ENCODE measurements at places on chromosomes 3 and 15. TPM values are rescaled to one million over a fixed set of nuclear protein-coding genes. Genes with fewer than 3 reads are reported as not detected.

ZNF662 gene
- not detected for total RNA-seq

UQCC5 gene
- total RNA-seq, result 69.5 TPM

LRRC3B gene
- total RNA-seq, result not detected

CTSH gene
- 46.4 TPM for total RNA-seq

OPA1 gene
- 29.5 TPM for total RNA-seq

SMAD6 gene
- total RNA-seq, result 26.9 TPM

PCLAF gene
- total RNA-seq, result 270 TPM

B3GALNT1 gene
- 0.08 TPM for total RNA-seq

CPN2 gene
- not detected for total RNA-seq

SAMMSON gene
- not detected for total RNA-seq

PDIA3 gene
- 366 TPM for total RNA-seq

AMIGO3 gene
- 0.17 TPM for total RNA-seq

PLA2G4D gene
- not detected for total RNA-seq

BCHE gene
- 1.1 TPM for total RNA-seq

SMCO1 gene
- not detected for total RNA-seq

RASA2 gene
- 7.9 TPM for total RNA-seq

BOC gene
- 6.2 TPM for total RNA-seq

ZNF619 gene
- 1.6 TPM for total RNA-seq

CYP1A1 gene
- total RNA-seq, result 1.6 TPM

SLC28A1 gene
- total RNA-seq, result not detected

MYO5C gene
- 5.2 TPM for total RNA-seq

GABRR3 gene
- not detected for total RNA-seq

PRSS50 gene
- total RNA-seq, result not detected

ALDH1A2 gene
- total RNA-seq, result not detected

DPPA2 gene
- not detected for total RNA-seq

SLCO2A1 gene
- total RNA-seq, result 0.02 TPM

REC114 gene
- not detected for total RNA-seq

ADGRG7 gene
- total RNA-seq, result not detected

SLC22A13 gene
- not detected for total RNA-seq

KAT2B gene
- total RNA-seq, result 7.3 TPM

SPTSSB gene
- not detected for total RNA-seq

STAB1 gene
- total RNA-seq, result 0.16 TPM

MPI gene
- 33.1 TPM for total RNA-seq

ZPLD1 gene
- total RNA-seq, result not detected

SHC4 gene
- 0.74 TPM for total RNA-seq

PODXL2 gene
- 11.3 TPM for total RNA-seq

EPHA6 gene
- 0.07 TPM for total RNA-seq

YEATS2 gene
- 10.0 TPM for total RNA-seq

CACNA2D3 gene
- total RNA-seq, result 0.09 TPM

GPR62 gene
- total RNA-seq, result not detected

FBXW12 gene
- total RNA-seq, result not detected

PHC3 gene
- 11.0 TPM for total RNA-seq

ZKSCAN7 gene
- not detected for total RNA-seq

CHRNA3 gene
- total RNA-seq, result 1.0 TPM

CBLB gene
- 20.3 TPM for total RNA-seq

Data from A549 treated with Mapracorat at 1 μM for 4 hours (cell line).